ENCODE measurements at places on chromosomes 7 and 10. TPM values are rescaled to one million over a fixed set of nuclear protein-coding genes. Genes with fewer than 3 reads are reported as not detected.

GRCh38 chr10:124849111-124849773, 47.6 kb downstream of the ABRAXAS2 start:
- DNase-seq: no peak

GRCh38 chr7:134255814-134256213, 60.9 kb downstream of the SLC35B4 start:
- no peak for DNase-seq

DNA sequence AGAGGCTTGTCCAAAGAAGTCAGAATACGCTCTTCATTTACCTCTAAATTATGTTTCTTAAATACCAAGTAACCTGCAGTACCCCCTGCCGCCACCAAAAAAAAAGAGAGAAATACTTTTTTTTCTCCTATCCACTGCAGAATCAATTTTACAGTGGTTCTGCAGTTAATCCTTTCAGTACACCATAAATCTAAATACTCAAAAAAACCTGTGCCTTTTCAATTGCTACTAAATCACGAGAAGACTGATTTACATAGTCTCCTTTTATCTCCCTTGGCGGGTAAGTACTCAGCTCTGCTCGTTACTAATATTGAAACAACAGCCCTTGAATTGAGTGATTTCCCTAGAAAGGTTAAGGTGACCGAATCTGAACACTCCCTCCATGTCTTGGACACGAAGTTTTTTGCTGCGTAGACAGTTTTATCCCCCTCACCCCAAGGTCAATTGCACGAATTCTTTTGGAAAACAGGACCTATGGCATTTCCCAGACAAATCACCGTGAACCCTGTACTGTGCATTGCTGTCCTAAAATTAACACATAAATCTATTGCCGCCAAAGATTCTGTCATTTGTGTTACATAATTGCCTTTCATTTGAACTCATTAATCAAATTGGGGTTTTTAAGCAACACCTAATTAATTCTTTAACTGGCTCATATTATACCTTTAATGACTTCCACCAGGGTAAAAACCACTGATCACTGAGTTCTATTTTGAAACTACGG, 512 bp upstream of the VIM start:
- no peak for DNase-seq

GRCh38 chr10:68955355-68955831, 577 bp upstream of the DDX21 start:
- DNase-seq: peak; percentile 39

DNA sequence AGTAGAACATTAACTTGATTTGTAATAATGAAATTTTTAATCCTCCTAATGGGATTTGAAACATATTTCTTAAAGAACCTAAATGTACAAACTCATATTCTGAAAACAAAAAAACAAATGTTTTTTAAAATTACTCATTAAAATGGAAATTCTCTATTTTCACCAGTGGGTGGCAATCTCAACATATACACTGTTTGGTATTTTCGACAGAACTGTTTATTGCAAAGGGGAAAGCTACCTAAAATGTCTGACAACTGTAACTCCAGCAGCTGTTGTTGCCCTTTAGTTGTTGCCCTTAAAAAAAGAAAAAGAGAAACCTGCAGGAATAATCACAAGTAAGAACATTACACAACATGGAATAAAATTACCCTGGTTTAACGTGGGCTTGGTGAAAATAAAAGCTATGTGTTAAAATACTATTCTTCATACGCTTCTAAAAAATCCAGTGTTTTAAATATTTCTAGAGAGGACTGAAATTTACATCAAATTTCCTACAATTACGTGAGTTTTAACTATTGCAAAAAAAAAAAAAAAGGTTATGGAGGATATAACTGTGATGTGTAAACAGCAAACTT, 54.5 kb downstream of the COL1A2 start:
- DNase-seq: no peak

DNA sequence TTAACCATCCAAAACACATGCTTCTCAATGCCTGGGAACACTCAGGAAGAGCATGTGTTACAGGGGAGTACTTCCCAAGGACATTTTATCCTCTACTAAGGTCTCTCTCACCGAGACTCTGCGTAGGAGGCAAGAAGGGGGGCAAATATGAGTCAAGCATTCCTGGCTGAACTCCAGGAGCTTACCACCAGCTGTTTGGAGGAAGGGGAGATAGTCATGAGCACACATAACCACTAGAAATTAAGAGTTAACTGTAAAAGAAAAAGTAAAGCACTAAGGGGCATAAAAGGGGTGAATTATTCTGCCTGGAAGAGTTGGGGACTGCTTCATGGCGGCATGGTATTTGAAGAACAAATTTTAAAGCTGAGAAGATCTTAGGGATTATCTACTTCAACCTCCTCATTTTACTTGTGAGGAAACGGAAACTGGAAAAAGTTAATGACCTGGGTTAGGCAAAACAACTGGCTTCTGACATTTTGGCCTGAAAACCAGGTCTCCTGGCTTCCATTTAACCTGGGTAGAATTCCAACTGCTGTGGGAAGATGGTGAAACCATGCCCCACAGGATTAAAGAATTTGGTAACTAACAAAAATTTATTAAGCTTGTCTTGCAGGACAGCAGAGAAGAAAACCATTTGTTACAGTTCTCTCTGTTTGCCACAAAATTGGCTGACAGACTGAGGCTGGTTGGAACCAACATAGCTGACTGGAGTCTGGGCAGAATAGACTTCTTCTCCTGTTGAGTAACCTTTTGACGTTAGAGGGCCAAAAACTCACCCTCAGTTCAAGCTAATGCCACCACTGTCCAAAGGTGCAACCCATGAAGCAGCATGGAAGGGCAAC, 85.5 kb downstream of the SLC25A13 start:
- DNase-seq: no peak

GRCh38 chr7:124686543-124687171, 78.9 kb downstream of the GPR37 start:
- DNase-seq: no peak

DNA sequence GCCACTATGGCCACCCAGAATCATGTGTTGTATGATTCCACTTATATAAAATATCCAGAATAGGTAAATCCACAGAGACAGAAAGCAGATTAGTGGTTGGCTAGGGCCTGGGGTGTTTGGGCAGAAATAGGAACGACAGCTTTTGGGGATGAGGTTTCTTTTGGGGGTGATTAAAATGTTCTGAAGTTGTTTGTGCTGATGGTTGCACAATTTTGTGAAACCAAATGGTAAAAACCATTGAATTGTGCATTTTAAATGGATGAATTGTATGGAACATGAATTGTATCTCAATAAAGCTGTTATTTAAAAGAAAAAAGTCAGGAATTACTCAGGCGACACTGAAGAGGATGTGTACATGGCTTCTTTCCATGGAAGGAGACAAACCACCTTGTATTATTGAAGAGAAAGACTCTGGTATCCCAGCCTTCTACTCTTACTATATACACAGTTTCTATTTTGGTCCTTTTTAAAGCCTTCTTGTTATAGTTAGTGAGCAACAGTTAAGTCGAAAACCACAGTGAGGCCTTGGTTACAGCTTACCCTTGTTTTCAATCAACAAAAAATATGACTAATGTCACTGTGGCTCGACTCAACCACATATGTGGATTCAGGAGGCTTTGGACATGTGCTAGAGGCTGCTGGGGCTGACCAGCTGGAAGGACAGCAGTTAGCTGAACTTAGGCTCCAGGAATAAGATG, 57.1 kb upstream of the KMT2E start:
- no peak for DNase-seq

GRCh38 chr10:78760463-78761310, 308.1 kb upstream of the ZMIZ1 start:
- DNase-seq: no peak

GRCh38 chr7:95766657-95767056, 5.7 kb upstream of the DYNC1I1 start:
- no peak for DNase-seq

DNA sequence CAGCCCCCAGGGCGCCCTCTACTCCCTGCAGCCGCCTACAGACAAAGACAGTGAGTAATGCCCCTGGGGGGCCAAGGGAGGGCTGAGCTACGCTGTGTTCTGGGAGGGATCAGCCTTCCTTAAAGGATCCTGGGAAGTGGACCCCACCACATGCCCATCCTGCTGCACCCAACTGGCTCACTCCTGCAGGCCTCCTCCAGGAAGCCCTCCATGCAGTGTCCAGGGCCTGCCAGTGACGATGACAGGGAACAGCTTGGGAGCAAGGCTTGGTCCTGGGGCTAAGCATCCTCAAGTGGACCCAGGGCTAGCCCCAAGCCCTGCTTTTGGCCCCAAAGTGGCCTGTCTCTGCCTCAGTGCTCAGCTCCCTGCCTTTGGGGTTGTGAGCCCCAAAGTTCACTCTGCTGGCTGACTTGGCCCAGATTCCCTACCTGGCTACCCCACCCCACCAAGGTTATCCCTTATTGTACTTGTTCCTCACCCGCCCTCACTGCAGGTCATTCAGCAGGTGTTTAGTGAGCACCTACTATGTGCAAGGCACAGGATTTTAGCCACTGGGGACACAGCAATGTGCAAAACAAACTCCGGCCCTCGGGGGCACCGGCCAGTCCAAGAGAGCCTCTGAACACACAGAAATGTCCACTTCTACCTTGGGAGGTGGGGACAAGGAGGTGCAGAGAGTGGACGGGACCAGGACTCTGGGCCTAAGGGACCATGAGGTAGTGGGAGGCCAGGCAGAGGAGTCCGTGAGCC, 83.5 kb downstream of the MYL10 start:
- no peak for DNase-seq

- DNase-seq: no peak
These were observed 65.6 kb downstream of the SH3PXD2A start for GRCh38 chr10:103789771-103790201.

GRCh38 chr7:73789051-73789450, 19.0 kb upstream of the CLDN3 start:
- DNase-seq: no peak

DNA sequence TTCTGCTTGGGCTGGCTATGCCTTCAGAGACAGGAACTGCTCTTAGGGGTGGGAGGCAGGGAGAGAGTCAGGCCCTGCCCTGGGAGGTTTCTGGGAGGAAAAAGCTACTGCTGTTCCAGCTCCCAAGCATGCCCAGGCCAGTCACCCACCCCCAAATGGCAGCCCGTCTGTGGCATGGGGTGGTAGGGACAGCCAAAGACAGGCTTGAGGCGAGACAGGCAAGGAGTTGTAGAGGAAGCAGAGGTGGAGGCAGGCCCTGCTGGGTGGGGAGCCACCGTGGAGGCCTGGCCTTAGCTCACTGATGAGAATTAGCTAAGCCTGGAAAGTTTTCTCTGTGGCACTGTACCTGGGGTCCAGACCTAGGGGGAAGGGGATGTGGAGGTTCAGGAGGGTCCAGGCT, 6.6 kb upstream of the SAMD8 start:
- DNase-seq: no peak

DNA sequence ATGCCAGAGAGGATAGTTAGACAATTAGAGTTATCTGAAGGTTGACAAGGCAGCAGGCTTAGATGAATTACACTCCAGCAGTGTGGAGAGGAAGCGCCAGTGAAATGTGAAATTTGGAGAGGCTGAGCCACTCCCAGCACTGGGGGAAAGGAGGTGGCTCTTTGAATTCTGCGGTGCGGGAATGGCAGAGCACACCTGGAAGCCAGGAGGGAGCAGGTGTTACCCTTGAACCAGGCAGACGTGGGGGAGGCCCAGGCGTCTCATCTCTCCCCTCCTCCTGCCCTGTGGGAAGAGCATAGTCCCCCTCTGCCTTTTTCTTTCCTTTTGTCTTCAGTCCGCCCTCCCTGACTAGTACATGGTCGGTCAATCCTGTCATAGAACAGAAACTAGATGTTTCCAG, 203.1 kb downstream of the DPP6 start:
- DNase-seq: no peak

GRCh38 chr10:71270301-71271220, 48.5 kb upstream of the SLC29A3 start:
- peak; percentile 41 for DNase-seq

GRCh38 chr7:111942450-111943081, 263.6 kb downstream of the DOCK4 start:
- DNase-seq: no peak

DNA sequence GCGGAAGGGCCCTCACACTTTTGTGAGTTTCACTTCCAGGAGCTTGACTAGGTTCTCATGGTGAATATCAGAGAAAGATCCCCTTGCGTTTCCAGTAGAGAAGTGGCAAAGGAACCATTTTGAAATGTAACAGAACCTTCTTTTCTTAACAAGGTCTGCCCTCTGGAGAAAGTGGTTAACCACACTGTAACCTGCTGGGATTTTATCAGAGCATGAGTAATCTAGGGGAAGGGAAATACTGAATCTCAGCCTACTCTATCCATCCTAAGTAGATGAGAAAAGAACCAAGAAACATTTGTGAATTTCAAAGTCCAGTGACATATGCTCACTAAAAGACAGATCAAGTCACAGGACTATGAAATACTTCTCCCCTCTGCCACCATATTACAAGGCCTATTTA, 235.5 kb downstream of the ZEB1 start:
- no peak for DNase-seq

- DNase-seq: no peak
These were observed 20.6 kb upstream of the CDCA7L start for GRCh38 chr7:21966271-21966670.

GRCh38 chr7:105672801-105673200, 91.5 kb upstream of the EFCAB10 start:
- no peak for DNase-seq

TRIP6 gene
- total RNA-seq: 18.6 TPM

AS3MT gene
- total RNA-seq: 38.1 TPM

ERCC6 gene
- total RNA-seq: 12.0 TPM

OR6V1 gene
- not detected for total RNA-seq

CALN1 gene
- total RNA-seq: 0.84 TPM

FAM20C gene
- 31.7 TPM for total RNA-seq

NEBL gene
- 1.3 TPM for total RNA-seq

PON3 gene
- total RNA-seq: 60.0 TPM

NOS3 gene
- total RNA-seq: 5.4 TPM

ANXA8L1 gene
- 0.09 TPM for total RNA-seq

C10orf71 gene
- not detected for total RNA-seq

RTKN2 gene
- 0.17 TPM for total RNA-seq
